Fibroblast of skin of right quadriceps (primary cell): ENCODE measurements at places on chromosomes 1 and 21.

- DNase-seq: peak; percentile 8
Measured at GRCh38 chr1:118184739-118185083, 317 bp downstream of the SPAG17 start.

DNA sequence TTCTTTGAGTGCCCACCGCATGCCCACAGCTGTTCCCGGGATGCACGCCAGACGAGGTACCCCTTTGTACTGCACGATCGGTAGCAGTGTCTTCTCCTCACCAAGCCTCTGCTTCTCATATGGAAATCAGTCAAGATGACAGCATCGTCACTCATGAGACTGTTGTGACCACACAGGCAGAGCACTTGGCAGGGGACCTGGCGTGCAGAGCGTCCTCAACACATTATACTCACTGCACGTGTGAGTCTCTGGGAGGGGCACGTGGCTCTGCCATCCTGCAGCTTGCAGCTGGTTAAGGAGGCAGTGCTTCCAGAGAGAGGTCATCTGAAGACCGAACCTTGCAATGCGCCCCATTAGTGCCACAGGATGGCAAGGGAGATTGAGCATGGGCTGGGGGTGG is 266.8 kb downstream of the NPHP4 start:
- no peak for DNase-seq

DNA sequence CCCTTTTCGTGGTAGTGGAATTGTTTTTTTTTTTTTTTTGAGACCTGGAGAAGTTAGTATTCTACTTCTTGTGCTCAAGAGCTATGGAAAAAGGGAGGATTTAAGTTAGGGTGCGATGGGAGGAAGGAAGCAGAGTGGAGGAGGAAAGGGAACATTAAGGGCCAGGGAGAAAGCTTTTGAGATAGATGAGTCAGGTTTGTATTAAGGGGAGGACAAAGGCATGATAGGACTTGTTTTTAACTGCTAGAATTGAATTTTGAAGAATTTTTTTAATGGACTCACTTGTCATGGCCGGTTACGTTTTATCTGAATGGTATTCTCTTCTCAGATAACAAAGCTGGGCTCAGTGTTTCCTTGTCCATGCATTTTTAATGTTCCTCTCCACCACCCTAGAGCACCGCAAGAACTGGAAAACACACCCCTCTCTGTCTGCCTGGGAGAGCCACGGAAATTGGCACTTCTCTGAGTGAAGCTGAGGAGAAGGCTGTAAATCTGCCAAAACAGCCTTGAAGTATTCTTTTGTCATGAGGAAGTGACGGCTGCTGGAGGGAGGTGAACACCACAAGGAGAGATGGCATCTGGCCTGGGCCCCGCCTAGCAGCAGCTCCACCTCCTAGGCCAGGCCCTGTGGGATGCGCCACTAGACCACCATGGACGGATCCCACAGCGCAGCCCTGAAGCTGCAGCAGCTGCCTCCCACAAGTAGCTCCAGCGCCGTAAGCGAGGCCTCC is 3.5 kb downstream of the NIPAL3 start:
- DNase-seq: peak; percentile 51

DNA sequence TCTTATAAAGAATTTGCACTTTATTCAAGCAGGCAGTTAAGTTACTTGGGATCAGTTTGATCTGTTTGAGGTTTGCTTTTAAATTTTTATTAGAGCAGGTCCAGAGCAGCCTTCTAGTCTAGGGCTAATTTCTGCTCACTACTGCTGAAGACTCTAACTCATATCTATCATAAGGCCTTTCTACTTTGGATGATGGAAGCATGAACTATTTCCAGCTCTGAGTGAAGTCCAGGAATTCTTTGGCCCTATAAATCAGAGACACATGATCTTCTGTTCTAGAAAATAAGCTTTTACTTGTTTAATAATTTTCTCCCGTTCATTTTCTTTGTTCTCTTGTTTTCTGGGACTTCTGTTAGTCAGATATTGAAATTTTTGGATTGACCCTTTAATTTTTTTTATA is 14.7 kb downstream of the NIBAN1 start:
- no peak for DNase-seq

DNA sequence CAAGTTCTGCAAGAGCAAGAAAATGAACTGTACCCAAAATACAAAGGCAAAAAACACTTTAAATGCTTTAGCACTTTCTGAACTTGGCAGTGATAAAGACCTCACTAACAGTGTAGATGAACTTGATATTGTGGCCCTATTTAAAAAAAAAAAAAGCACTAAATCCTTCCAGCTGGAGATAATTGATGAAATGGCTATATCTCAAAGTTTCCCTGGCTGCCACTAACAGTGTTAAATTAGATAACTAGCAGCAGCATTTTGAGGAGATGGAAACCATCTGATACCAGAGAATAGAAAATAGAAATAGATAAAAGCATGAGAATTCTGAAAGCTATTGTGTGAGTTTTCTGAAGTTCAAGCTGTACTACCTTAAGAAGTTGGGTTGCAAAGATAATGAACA is 317.2 kb downstream of the RWDD3 start:
- no peak for DNase-seq

DNA sequence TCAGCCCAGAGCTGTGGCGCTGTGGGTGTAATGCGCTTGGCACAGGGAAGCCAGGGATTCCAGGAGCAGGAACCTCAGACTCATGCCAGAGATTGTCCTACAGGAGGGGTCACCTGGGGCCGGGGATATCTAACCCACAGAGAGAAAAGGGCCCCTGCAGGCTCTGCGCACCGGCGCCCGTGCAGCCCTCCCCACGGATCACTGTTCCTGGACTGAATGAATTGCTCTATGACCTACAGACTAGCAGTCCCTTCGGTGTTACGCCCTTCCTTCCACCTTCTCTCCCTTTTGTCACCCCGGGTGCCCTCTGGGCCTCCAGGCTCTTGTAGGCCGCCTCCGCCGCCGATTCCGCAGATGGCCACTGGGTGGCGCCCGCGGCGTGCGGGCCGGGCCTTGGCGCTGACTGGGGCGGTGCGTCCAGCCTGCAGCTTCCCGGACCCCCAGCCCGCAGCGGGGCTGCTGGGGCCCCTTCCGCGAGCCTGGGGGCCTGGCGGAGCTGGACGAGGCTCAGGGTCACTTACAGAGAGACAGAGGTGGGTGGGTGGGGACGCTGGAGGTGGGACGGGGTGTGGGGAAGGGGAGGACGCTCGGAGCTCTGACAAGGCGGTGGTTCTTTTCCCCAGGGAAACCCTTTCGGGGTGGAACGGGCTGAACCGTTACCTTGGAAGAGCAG is 101.3 kb downstream of the IER5 start:
- DNase-seq: peak; percentile 41

GRCh38 chr1:28243685-28244311 is 7.9 kb downstream of the ATP5IF1 start:
- DNase-seq: no peak

DNA sequence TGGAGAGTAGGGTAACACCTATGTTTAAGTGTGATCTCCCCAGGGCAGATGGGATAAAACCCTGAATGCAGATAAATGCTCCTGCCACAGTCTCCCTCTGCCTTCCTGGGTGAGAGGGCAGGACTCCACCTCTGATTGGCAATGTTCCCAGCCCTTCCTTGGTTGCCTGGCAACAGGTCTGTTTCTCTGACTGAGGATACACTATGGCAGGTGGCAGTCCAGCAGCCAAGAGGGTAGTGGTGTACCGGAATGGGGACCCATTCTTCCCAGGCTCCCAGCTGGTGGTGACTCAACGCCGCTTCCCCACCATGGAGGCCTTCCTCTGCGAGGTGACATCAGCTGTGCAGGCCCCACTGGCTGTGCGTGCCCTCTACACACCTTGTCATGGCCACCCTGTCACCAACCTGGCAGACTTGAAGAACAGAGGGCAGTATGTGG is at the start of gene DCDC2B:
TSS of gene DCDC2B (plus strand) at position 199 of the 438 bp plus-strand sequence. CDS start at position 204, 5 bp downstream.
- DNase-seq: peak; percentile 30

GRCh38 chr1:82299656-82300055 is 498.9 kb downstream of the ADGRL2 start:
- no peak for DNase-seq

DNA sequence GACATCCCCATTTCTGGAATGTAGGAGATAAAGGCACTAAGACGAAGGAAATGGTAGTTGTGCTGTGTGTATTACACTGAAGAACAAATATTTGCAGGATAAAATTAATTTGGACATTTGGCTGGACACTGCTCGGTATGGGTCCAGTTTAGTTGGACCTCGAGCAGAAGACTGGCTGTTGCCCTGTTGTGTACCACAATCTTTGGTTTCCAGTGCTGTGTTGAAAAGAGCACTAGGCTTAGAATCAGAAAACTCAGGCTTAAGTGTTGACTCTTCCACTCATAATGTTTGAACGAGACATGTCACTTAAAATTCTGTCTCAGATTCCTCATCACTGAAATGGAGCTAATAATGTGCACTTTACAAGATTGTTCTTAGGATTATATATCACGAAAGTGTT is 1.2 kb upstream of the ARPC5 start:
- DNase-seq: no peak

GRCh38 chr1:164928232-164928812 is 369.3 kb downstream of the PBX1 start:
- no peak for DNase-seq

- DNase-seq: no peak
Measured at GRCh38 chr1:169694304-169695075, 16.9 kb downstream of the SELL start.

- peak; percentile 75 for DNase-seq
Measured at GRCh38 chr1:177858332-177858821, 111.5 kb downstream of the SEC16B start.

DNA sequence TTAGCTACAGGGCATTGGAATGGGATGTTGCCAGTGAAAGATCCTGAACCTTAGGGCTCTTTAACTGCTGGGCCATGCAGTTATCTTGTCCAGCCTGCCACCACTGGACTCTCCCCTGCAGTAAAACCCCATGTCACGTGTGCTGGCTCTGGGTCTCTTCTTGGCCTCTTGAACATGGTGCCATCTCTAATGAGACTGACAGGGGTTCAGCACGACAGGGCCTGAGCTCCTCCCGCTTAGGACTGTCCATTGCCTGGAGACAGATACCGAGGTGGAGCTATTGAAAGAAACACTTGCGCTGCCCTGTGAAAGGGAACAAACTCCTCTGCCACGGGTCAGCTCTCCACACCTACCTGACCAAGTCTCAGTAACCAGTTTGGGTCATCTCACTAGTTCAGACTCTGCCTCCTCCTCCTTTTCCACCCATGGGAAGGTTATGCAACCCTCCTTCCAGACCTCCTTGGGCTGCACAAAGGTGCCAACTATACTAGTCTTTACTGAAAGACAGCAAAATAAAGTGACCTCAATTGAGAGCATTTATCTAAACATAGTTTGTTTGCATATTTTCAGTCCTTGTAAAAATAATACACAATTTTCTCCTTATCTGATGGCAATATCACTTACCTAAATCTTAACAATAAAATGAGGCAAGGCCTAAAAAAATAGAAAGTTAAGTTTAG is 66.0 kb downstream of the GNG12 start:
- DNase-seq: no peak

- no peak for DNase-seq
Measured at GRCh38 chr1:55035904-55036303, 3.4 kb upstream of the PCSK9 start.

GRCh38 chr1:170701962-170702361 is 38.0 kb downstream of the PRRX1 start:
- no peak for DNase-seq

GRCh38 chr1:209095627-209096595 is 487.6 kb upstream of the CAMK1G start:
- DNase-seq: peak; percentile 86
